ENCODE measurements at places on chromosomes 5 and 9.

- no peak for DNase-seq
Observed at GRCh38 chr5:68067976-68068603, 147.5 kb upstream of the PIK3R1 start.

DNA sequence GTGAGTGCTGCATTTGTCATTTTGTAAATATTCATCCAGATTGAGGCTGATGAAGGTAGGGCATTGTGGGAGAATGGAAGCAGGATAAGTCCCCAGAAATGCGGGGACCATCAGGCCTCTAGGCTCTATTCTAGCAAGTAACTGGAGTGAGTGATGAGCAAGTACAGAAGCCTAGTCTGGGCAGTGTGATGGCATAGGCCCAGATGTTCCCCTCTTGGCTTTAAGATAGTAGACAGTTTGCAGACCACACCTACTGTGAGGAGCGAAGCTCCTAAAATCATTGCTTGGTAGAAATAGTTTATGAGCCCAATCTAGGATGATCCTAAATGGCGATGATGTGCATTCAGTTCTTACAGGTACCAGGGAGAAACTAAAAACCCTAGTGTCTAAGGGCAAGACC, 24.3 kb downstream of the NDFIP1 start:
- DNase-seq: no peak

DNA sequence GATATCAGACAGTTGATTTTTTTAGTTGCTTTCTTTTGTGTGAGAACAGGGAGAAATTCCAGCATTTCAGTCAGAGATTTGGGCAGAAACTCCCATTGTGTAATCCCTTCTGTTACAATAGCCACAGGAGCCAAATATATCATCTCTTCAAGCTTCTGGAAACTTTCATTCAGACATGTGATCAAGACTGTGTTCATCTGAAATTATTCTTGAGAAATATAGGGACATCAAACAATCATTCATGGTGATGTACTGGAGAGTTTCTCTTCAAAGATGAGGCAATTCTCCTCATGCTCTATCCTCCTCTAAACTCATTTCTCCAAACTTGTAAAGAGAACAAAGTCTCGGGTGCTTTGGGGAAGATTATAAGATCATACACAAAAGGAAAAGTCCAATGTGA, 35.2 kb upstream of the CSNK1G3 start:
- no peak for DNase-seq

- DNase-seq: no peak
Observed at GRCh38 chr5:150653145-150653761, 7.8 kb upstream of the MYOZ3 start.

- no peak for DNase-seq
Observed at GRCh38 chr5:86974955-86975354, 292.7 kb upstream of the RASA1 start.

DNA sequence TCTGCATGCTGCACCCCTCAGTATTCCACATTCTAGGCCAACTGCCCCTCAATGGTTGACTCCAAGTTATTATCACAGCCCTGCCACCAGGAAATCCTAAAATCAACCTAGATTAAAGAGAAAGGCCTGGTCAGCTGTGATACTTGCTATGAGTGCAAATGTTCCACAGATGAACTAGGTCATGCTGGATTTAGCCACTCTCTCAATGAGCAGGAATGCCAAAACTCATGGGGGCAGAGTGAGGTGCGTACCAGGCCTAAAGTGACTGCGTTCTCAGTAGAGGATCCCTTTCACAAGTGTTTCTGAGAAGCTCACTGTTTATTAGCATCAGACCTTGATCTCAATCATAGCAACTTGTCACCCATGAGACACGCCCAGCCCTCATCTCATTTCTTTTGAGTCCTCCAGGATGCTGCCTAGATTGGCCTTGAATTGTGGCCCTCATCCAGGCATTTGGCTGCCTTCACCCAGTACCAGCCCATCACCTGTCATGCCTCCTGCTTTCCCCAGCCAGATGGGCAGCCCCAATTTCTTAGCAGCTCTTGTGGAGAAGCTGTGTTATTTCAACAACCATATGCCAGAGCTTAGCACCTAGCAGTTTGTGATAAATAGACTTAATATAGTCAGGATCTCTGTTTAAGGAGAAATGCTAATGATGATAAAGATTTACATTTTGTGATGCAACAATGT, 383.9 kb downstream of the CTNND2 start:
- DNase-seq: peak; percentile 88

Data from dorsolateral prefrontal cortex (tissue), 122 donors.